ENCODE measurements at places on chromosomes 13 and 19. TPM values are rescaled to one million over a fixed set of nuclear protein-coding genes. Genes with fewer than 3 reads are reported as not detected.

The NUFIP1 gene
- total RNA-seq: 7.1 TPM

The OR10H5 gene
- total RNA-seq: not detected

The ZNF497 gene
- 8.7 TPM for total RNA-seq

The ZNF790 gene
- total RNA-seq: 20.8 TPM

The LRCH1 gene
- 38.0 TPM for total RNA-seq

The NKG7 gene
- 1.1 TPM for total RNA-seq

The ZNF667 gene
- 19.7 TPM for total RNA-seq

The ZNF708 gene
- total RNA-seq: 40.8 TPM

The SGTA gene
- 48.4 TPM for total RNA-seq

The ZNF471 gene
- 16.5 TPM for total RNA-seq

The TEKTIP1 gene
- total RNA-seq: not detected

The LAIR2 gene
- total RNA-seq: not detected

The POU2F2 gene
- total RNA-seq: 3.2 TPM

The POLRMT gene
- 33.2 TPM for total RNA-seq

The MAST3 gene
- 6.6 TPM for total RNA-seq

The ATP4B gene
- not detected for total RNA-seq

The KLK1 gene
- not detected for total RNA-seq

The PPFIA3 gene
- 27.9 TPM for total RNA-seq

The DLL3 gene
- total RNA-seq: 9.5 TPM

The ZNF835 gene
- 12.2 TPM for total RNA-seq

The ZNF442 gene
- 13.2 TPM for total RNA-seq

The ONECUT3 gene
- total RNA-seq: 0.55 TPM

The MAMSTR gene
- 4.2 TPM for total RNA-seq

The SH2D3A gene
- total RNA-seq: 1.5 TPM

The UBE2L5 gene
- total RNA-seq: not detected

All from camera-type eye (tissue), 1 donor.